Fibroblast of pulmonary artery (primary cell): ENCODE measurements at places on chromosomes 5 and 9.
A peak's percentile ranks its signal among the peaks of the same experiment; 100 is the strongest.

DNA sequence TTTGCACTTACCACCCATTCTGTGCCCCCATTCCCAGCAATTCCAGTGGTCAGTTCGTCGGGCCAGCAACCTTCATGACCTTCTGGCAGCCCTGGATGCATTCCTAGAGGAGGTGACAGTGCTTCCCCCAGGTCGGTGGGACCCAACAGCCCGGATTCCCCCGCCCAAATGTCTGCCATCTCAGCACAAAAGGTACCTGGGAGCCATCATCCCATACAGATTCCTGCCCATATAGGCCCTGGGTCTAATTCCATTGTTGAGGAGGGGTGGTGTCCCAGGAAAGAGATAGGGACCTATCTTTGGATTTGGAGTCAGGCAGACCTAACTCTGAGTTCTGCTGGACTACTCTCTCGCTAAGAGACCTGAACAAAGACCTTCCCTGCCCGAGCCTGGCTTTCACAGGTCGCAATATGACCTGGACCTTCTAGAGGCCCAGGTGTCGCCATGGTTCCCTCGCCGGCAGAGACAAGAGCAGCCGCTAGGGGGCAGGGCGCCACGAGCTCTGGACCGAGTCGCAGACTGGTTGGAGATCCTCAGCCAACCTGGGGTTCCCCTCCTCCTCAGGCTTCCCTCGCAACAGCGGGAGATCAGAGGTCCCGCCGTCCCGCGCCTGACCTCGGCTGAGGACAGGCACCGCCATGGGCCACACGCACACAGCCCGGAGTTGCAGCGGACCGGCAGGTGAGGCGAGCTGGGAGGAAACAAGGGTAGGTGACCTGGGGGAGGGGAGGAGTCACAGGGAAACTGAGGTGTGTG, 3.1 kb downstream of the SLC4A9 start:
- DNase-seq, result peak; percentile 70

DNA sequence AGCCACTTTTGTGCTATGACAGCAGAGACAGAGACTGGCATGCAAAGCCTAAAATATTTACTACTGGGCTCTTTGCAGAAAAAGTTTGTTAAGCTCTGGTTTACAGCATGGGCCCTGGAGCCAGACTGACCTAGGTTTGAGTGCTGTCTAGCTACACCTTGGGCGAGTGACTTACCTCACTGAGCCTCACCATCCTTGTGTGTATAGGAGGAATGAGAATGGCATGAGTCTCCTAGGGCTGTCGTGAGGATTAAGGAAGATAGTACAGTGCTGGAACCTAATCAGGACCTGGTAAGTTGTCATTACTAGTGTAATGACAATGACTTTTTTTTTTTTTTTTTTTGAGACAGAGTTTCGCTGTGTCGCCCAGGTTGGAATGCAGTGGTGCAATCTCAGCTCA, 65.2 kb downstream of the MSX2 start:
- DNase-seq, result no peak

- DNase-seq, result peak; percentile 86
These were observed 41.3 kb downstream of the PFDN1 start for GRCh38 chr5:140261403-140262171.

DNA sequence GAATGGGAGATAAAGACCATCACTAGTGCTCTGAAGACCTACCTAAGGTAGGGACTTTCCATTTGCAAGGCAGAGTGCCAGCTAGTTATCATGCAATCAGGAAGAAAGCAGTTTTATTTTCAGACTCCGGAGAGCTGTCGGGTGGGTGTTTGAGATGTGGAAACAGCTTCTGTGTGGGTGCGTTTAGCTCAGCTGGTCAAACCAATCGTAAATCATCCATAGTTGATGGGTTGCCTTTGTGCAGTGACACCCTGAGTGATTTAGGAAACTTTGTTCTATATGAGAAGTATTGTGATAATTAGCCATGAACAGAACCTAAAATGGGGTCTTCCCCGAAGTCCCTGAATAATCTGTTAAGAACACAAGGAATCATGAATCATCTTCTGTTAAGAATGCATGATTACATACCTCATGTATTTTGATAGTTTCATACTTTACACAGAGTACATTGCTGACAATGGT, 284.3 kb downstream of the ARHGAP26 start:
- DNase-seq, result peak; percentile 50

DNA sequence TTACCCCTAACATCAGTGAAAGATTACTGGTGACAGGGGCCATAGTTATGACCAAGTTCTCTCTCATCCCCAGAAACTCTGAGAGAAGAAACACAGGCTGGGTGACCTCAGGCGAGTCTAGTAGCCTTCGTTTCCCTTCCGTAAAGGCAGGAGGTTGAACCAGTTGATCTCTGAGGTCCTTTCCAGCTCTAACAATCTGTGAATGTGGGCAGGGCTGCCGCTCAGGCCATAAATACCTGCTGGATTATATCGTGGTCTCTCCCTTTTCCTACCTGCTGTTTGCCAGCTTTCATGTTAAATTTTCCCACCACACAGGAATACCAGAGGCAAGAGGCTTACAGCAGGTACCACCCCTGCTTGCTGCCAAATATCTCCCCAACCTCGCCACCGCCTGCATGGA, 357.5 kb downstream of the SH3GL2 start:
- DNase-seq, result no peak

DNA sequence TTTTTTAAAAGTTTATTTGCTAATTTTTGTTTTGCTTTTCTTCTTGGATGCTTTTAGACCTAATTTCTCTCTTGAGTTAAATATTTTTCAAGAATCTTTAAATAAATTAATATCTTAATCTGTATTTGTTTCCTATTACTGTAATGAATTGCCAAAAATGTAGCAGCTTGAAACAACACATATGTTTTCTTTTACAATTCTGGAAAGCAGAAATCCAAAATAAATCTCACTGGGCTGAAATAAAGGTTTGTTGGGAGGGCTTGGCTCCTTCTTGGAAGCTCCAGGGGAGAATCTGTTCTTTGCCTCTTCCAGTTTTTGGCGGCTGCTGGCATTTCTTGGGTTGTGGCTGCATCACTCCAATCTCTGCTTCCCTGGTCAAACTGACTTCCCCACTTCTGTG, 658.1 kb upstream of the ARRDC3 start:
- no peak for DNase-seq
